Cardiac atrium fibroblast (primary cell): ENCODE measurements at places on chromosomes 1 and 21. TPM values are rescaled to one million over a fixed set of nuclear protein-coding genes. Genes with fewer than 3 reads are reported as not detected.

The AMY2A gene
- not detected in 2 replicates for total RNA-seq

The UTS2 gene
- total RNA-seq, result not detected in 2 replicates

The OR10X1 gene
- not detected in 2 replicates for total RNA-seq

The PLA2G2F gene
- not detected in 2 replicates for total RNA-seq

The ACKR1 gene
- total RNA-seq, result 0.54 and 2.4 TPM in 2 replicates

The CHODL gene
- not detected in 2 replicates for total RNA-seq

The INTS11 gene
- 64.3 and 78.3 TPM in 2 replicates for total RNA-seq

The RGL1 gene
- total RNA-seq, result 21.3 and 23.0 TPM in 2 replicates

The C1orf94 gene
- not detected in 2 replicates for total RNA-seq

The TMPRSS15 gene
- total RNA-seq, result not detected in 2 replicates

The TNFRSF8 gene
- 0.16 and 0.18 TPM in 2 replicates for total RNA-seq

The ARTN gene
- total RNA-seq, result not detected in 2 replicates

The EPRS1 gene
- 84.8 and 87.0 TPM in 2 replicates for total RNA-seq

The BEST4 gene
- total RNA-seq, result not detected in 2 replicates

The MARCKSL1 gene
- 268 and 400 TPM in 2 replicates for total RNA-seq

The MPZ gene
- total RNA-seq, result 0.90 and 1.1 TPM in 2 replicates

The CELA3B gene
- total RNA-seq, result not detected in 2 replicates

The PGBD5 gene
- under 0.01 TPM in 1 of 2 replicates, not detected in the other for total RNA-seq

The KCNE2 gene
- total RNA-seq, result not detected in 2 replicates

The CGN gene
- total RNA-seq, result under 0.01 TPM in 1 of 2 replicates, not detected in the other

The GCSAML gene
- total RNA-seq, result not detected in 2 replicates

The KIF17 gene
- 0.81 TPM in 1 of 2 replicates, not detected in the other for total RNA-seq

The SZRD1 gene
- total RNA-seq, result 54.2 and 60.6 TPM in 2 replicates

The ATP1A2 gene
- total RNA-seq, result 1.3 TPM in 1 of 2 replicates, not detected in the other

The NR5A2 gene
- 0.32 TPM in 1 of 2 replicates, not detected in the other for total RNA-seq

The SLC44A5 gene
- total RNA-seq, result 0.18 TPM in 1 of 2 replicates, not detected in the other

The LUZP1 gene
- total RNA-seq, result 20.8 and 25.9 TPM in 2 replicates

The NFYC gene
- 25.6 and 29.5 TPM in 2 replicates for total RNA-seq

The NBPF6 gene
- total RNA-seq, result under 0.01 TPM in 1 of 2 replicates, not detected in the other

The RAB13 gene
- total RNA-seq, result 52.4 and 54.3 TPM in 2 replicates

The HES2 gene
- total RNA-seq, result 0.49 and 3.1 TPM in 2 replicates

The ESPN gene
- total RNA-seq, result 0.18 TPM in 1 of 2 replicates, not detected in the other

The RSRP1 gene
- total RNA-seq, result 50.2 and 85.9 TPM in 2 replicates

The CRYZ gene
- 17.9 and 26.4 TPM in 2 replicates for total RNA-seq

The DNAJC6 gene
- 1.1 and 4.7 TPM in 2 replicates for total RNA-seq

The SLC30A2 gene
- total RNA-seq, result not detected in 2 replicates

The IL10 gene
- total RNA-seq, result not detected in 2 replicates

The PLPP3 gene
- 167 and 196 TPM in 2 replicates for total RNA-seq
